ENCODE measurements at places on chromosomes 1 and 21.

GRCh38 chr1:207578796-207579435 lies 66.0 kb upstream of the CR1L start:
- no peak for DNase-seq

DNA sequence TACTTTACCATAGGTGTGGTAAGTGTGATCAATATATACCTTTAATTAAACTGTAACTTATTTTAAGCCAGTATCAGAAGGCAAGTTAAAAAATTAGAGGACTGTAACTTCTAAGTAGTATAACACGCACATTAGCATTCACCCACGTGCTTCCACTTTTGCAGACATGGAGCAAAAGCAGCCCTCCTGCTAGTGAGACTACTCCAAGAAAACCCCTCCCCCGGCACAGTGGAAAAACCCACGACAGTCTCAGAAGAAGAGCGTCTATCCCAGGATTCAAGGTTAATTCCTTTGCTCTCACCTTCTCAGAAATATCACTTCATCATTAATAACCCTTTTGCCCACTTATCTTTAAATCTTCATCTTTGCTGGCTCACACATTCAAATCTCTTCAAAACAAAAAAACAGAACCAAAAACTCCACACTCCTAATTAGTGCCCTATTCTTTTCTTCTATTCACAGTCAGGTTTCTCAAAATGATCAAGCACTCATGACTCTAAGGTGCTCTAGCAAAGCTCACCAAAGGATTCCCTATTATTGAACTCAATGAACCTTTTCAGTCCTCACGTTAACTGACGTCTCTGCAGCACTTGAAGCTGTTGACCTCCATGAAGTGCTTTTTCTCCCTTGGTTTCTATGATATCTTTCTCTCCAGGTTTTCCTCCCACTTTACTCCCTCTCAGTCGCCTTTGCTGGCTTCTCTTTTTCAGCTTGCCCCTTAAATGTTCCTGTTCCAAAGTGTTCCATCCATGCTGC lies 213.5 kb downstream of the SMYD3 start:
- no peak for DNase-seq

DNA sequence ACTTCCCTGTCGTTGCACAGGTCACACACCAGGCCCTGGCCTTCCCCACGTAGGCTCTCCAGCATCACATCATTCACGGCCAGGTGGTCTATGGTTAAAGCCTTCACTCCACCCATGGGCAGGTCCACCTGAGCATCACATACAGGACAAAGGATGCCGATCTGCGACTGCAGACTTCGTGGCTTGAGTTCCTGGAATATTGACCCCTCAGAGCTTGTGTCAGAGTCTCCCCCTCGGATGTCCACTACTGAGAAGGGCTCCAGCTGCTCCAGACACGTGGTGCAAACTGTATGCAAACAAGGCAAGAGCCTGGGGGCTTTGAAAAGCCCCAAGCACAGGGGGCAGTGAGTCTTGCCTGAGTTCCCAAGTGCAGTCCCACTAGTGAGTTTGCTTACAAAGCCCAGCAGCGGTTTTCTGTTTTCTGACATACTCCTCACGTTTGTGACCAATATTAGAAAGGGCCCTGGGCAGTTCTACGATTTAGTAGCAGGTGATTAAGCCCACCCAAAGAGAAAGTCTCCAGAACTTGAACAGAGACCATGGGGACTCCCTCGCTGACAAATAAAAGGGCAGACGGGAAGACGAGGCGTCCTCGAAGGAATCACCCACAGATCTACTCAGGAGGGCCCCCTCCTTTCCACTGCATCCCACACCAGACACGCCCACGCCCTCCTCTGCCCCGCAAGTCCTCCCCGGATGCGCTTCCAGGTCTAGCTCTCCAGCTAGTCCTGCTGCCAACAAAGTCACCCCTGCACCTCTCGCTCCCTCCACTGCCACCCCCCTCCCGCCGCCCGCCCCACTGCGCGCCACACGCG lies 568 bp downstream of the TRIM45 start:
- DNase-seq = peak; percentile 6

GRCh38 chr1:246923482-246923881 lies 8.3 kb downstream of the AHCTF1 start:
- DNase-seq = no peak

DNA sequence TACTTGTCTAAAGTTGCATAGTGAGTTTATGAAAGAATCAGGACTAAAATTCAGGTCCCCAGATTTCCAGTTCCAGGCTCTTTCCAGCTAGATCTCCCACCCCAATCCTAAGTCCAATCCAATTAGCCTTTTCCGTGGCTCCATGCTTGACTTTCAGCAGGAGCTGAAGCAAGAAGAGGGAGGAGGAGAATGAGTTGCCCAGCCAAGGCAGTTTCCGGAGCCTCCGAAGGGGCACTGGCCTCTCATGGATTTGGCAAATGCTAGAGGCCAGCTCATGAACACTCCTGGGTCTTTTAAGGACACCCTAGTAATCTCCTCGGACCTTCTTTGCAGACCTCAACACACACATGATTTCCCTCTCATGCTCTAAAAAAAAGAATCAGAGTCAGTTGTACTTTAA lies 10.5 kb upstream of the LRRC52 start:
- no peak for DNase-seq

GRCh38 chr1:221837896-221838295 lies 96.0 kb upstream of the DUSP10 start:
- no peak for DNase-seq

DNA sequence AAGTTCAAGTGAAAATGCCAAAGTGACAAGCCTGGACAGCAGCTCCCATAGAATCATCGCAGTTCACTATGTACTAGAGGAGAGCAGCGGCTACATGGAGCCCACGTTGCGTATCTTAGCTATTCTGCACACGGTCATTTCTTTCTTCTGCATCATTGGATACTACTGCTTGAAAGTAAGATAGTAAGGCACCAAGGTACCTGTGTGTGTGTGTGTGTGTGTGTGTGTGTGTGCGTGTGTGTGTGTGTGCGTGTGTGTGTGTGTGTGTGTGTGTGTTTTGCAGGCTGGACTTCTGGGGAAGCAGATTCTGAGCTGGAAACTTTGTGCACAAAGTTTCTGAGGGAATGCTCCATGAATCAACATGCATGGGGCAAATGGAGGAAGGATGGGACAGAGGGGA lies 98.6 kb downstream of the ZP4 start:
- no peak for DNase-seq

DNA sequence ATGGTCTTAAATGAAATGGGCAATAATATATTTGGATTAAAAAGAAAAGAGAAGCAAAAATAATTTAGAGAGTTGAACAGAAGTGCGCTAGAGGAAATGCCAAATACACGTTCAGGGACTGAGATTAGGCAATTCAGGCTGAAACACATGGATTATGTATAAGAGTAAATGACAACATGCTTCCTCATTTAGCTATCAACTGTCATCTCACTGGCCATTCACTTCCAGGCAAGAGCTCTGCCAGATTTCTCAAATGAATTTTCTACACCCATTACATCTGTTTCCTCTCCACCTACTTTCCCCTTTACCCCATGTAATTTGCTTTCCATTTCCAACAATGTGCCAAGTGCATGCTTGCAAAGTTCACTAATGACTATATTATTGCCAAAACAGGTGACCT lies 582.4 kb downstream of the LTN1 start:
- no peak for DNase-seq

- no peak for DNase-seq
Measured at GRCh38 chr1:225700889-225701465, 48.1 kb upstream of the ENAH start.

GRCh38 chr21:27561116-27561515 lies 594.2 kb upstream of the ADAMTS5 start:
- no peak for DNase-seq

DNA sequence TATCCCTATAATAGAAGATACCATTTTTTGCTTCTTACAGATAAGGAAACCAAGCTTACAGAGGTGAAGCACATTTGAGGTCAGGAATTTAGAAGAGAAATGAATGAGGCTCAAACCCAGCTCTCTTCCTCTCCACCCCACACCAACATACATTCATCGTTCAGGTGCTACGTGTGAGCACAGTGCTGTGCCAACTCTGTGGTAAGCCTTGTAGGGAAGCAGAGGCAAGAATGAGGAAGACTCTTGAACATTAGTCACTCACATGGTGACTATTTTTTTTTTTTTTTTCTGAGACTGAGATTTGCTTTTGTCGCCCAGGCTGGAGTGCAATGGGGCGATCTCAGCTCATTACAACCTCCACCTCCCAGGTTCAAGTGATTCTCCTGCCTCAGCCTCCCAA lies 314.0 kb downstream of the NTNG1 start:
- DNase-seq = no peak

DNA sequence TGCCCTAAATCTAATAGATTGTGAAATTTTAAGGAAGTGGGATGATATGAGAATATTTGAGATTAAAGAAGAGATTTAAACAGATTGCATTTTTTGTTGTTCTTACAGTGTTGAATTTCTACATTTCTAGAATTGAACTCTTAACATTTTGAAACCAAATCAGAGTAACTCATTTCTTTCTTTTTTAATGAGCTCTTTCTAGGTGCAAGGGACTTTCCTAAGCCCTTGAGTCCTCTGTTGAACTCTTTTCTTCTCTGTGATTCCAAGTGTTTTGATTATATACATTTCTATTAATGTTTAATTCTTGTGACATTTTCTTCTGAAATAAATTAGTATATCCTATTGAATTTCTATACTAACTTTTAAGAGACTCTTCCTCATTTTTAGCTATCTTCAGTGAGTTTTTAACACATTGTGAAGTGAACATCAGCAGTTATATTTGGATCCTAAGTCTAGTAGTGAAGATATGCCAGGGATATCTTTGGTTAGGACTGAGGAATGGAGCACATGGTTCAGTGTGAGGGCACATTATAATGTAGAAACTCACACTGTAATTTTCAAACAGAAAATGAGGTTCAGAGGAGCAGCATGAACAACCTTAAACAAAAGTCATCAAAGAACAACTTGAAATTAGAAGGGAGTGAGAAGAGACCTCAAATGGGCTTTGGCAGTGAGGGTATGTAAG lies 53.1 kb downstream of the ATG4C start:
- no peak for DNase-seq

DNA sequence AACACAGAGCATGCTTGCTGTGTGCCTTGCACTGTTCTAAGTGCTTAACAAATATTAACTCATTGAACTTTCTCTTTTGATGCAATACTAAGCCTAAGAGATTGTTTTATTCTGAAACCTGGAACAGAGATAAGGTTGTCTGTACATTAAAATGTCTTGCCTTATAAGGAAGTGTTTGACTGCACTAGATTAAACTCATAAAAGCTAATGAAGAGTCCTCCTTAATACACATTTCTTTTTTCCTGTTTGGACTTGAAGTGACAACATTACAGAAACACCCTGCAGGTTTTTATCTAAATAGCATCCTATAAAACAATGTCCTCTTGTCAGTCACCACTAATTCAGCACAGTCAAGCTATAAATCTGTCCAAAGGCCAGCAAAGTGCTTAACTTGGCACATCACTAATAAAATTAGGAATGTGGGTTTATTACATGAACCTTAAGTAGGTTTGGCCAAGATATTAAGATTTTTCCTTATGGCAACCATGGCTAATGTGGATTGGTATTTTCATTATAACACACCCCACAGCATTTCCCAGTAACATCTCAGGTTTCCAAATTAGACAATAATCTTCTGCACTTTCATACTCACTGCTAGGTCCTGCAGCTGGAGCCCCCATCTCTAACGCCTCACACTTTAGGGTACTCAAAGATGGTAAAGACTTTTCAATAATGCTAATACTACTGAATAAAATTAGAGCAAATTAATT lies 389.7 kb downstream of the LMO4 start:
- DNase-seq = no peak

DNA sequence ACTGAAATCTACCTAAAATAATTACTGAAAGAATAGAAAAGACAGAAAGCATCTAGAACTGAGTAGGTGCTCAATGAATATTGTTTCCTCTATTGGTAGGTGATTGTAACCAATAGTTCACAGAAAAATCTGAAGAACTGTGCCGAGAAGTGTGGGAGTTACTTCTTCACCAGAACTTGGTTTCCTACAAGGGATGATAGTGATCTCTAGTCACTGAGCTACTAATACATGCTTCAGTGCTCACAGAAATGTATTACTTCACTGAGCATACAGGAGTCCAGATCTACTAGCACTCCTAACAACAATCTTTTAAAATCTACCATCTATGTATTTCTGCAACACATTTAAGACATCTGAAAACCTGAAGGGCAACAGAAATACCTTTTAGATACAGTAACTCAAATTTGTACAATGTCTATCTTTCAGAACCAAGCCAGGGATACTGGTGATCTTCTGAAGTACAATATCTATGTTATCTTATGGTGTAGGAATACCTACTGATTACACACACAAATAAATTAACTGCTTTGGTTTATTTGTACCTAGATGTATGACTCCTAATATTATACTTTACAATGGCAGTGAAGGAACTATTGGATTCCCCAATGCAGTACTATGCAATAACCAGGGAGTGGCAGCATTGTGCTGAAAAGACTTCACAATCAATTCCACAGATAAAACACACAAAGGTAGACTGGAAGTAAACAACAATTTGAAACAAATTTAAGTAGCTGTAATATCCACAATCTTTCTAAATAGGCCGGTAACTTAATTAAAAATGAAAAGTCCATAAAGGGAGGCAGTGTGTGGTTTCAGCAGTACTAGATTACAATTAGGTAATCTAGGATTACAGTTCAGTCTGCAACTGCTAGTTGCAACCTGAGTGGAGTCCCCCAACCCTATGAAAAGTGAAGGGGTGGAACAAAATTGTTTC lies 243.0 kb downstream of the SLC45A1 start:
- DNase-seq = no peak

GRCh38 chr1:6109688-6110087 lies 64.0 kb downstream of the KCNAB2 start:
- DNase-seq = peak; percentile 1

DNA sequence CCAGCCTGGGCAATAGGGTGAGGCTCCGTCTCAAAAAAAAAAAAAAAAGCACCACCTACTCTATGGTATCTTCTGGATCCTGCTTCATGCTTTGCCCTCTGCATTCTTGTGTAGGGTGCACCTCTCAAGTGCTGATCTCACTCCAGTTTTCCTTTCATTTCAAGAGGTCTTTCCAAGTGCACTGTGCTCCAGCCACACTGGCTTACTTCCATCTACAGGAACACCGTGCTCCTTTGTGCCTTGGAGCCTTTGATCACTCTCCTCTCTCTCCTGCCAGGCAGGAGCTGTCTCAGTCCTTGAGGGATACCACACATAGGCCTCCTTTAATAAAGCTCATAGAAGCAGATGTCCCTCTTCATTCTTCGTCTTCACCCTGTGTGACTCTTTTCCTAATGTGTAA lies 55.4 kb upstream of the GREM2 start:
- no peak for DNase-seq
